ENCODE measurements at places on chromosomes 4 and X.

DNA sequence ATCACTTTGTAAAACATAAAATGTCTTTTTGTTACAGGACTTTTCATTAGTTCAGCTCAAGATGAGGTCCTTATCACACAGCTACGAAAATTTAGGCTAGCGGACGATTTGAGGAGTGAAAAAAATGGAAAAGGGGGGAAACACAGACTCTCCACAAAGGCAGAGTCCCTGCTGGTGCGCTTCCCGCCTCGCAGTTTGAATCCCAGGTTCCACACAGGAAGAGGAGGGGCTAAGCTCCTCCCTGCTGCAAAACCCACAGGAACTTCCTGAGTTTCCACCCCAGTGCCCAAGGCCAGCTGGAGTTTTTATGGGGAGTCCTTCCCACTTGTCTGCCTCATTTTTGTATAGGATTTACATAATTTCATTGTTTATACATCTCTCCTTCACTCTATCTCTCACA lies 11.2 kb downstream of the ADAM29 start:
- DNase-seq = no peak

- DNase-seq = no peak
Observed at GRCh38 chr4:104490096-104490769, 4.5 kb downstream of the CXXC4 start.

DNA sequence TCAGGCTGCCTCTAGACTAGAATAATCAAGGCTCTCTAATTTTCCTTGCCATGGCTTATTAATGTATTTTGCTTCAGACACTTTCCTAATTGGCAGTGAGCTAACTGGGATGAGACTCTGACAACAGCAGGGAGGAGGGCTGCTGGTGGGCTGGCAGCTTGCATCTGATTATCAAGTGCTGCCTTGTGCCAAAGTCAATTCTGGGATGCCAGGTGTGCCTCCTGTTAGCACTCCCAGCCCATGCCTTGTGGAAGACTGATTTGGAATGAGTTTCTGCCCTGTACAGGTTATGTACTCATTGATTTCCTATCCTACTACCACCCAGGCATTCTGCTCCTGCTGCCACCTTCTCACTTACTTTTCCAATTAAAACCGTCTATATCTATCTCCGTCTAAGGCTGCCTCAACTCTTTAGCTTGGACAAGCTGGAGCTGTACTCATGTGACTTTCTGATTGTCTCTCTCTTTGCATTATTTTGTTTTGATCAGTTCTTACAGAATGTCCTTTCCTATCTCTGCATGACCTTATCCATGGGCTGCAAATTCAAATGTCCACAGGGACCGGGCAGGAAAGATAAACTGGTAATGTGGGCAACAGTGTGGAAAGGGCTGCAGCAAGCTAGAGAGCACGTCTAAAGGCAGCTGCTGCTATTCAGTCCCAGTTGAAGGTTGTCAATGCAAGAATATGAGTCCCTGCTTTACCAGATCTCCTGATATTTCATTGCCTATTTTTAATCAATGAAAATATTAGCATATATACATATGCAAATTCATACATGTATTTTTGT lies 112.6 kb downstream of the GABRA2 start:
- no peak for DNase-seq

GRCh38 chrX:34659575-34659974 lies 2.5 kb upstream of the TMEM47 start:
- no peak for DNase-seq
